ENCODE measurements at places on chromosomes 3 and 15. TPM values are rescaled to one million over a fixed set of nuclear protein-coding genes. Genes with fewer than 3 reads are reported as not detected.

DNA sequence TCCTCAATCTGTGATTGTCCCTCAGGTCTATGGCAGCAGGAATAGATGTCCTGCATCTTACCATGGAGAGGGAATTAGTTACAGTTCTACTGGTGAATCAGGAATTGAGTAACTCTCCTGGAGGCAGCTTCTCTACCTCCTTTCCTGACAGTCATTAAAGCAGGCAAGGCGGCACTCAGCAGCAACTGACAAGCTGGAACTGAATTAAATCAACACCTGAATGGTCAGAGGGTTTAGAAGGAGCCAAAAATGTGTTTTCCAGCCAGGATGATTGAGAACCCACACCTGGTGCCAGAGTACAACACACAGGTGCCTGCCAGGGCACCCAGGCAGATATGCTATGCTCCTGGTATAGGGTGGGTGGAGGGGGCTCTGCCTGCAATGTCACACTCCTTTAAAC is 43.1 kb upstream of the TIPARP start:
- no peak for DNase-seq

The SLC22A13 gene
- 0.32 TPM for total RNA-seq

The AAGAB gene
- total RNA-seq: 343 TPM

DNA sequence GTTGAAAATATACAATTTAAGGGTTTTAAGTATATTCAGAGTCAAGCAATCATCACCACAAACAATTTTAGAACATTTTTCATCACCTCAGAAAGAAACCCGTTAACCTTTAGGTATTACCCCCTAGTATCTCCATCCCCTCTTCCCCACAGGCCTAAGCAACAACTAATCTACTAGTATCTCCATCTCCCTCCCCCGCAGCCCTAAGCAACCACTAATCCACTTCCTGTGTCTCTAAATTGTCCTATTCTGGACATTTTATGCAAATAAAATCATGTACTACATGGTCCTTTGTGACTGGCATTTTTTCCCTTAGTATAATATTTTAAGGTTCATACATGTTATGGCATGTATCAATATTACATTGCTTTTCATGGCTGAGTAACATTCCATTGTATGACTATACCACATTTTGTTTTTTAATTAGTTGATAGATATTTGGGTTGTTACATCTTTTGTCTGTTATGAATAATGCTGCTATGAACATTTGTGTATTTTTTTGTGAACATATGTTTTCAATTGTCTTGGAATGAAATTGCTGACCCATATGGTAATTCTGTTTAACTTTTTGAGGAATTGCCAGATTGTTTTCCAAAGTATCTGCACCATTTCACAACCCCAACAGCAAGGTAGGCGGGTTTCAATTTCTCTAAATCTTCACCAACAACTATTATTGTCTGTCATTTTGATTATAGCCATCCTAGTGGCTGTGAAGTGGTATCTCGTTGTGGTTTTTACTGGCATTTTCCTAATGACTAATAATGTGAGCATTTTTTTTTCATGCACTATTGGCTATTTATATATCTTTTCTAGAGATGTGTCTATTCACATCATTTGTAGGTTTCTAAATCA is 215.6 kb upstream of the CD96 start:
- no peak for DNase-seq

- DNase-seq: no peak
Measured at GRCh38 chr3:23161896-23162570, 41.1 kb upstream of the UBE2E2 start.

The PRKCD gene
- total RNA-seq: 78.9 TPM

DNA sequence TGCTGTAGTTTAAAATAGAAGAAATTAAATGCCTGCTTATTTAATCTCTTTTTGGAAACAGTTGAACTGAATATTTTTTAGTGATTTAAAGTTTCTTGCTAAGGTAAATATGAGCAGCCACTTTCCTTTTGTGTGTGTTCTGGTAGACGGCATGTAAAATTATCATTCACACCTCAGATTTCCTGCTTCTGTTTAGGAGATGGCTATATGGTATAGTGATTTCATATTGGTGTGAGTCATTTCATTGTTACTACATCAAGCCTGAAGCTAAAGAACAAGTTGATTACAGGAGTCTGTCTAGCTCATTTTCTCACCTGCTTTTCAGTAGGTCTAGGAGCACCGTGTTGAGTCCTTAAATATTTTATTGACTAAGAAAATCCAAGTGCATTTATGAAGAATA is 2.2 kb downstream of the LRCH3 start:
- DNase-seq: no peak

The ERICH6 gene
- total RNA-seq: not detected

DNA sequence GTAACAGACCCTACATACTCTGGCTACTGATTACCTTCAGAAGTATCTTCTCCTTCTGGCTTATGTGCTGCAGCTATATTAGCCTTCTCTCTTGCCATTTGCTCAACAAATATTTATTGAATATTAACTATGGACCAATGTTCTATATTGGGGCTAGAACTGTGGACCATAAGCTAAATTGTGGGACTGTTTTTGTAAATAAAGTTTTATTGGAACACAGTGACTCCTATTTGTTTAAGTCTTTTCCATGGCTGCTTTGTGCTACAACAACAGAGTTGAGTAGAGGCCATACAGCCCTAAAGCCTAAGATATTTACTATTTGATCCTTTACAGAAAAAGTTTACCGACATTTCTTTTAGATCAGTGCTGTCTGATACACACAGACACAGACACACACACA is 20.3 kb upstream of the XIRP1 start:
- DNase-seq: no peak

- DNase-seq: peak; percentile 28
Measured at GRCh38 chr15:51731549-51732267, 5.7 kb downstream of the LYSMD2 start.

- DNase-seq: no peak
Measured at GRCh38 chr15:52559575-52559974, 9.3 kb downstream of the ARPP19 start.

DNA sequence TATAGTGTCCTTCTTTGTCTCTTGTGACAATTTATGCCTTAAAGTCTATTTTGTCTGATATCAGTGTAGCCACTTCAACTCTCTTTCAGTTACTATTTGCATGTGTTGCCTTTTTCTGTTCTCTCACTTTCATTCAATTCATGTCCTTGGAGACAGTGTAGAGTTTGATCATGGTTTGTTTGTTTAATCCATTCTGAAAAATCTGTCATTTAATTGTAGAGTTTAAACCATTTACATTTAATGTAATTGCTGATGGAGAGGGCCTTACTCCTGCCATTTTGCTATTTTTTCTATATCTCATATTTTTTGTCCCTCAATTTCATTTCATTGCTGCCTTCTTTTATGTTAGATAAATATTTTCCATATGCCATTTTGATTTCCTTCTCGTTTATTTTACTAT is 42.3 kb downstream of the LSM3 start:
- no peak for DNase-seq

The CISH gene
- 3.0 TPM for total RNA-seq

GRCh38 chr3:12973827-12974226 is 99.4 kb downstream of the IQSEC1 start:
- DNase-seq: no peak

- DNase-seq: no peak
Measured at GRCh38 chr3:53188136-53188685, 27.2 kb downstream of the PRKCD start.

The GPR149 gene
- total RNA-seq: not detected

DNA sequence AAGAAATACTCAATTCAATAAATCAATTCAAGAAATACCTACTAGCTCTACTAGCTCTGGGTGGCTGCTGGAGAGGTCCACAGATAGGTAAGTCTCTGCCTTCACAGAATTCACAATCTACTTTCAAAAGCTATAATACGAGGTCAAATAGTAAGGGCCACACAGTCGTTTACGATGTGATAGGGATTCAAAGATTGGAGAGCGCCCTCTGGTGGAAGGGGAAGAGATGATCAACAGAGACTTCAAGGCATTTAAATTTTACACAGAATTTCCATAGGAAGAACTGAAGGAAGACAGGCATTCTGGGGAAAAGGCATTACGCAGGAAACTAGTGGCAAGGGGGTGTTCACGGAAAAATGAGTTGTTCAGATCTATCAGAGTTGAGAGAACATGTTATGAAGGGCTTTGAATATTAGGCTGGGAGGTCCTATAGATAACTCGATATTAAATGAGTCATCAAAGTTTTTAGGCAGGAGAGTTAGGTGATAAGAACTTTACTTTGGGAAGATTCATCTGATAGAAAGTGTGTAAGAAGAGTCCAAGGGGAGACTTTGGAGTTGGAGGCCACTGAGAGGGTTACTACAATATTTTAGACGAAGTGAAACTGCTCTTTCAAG is 128.8 kb downstream of the FRMD5 start:
- peak; percentile 65 for DNase-seq

DNA sequence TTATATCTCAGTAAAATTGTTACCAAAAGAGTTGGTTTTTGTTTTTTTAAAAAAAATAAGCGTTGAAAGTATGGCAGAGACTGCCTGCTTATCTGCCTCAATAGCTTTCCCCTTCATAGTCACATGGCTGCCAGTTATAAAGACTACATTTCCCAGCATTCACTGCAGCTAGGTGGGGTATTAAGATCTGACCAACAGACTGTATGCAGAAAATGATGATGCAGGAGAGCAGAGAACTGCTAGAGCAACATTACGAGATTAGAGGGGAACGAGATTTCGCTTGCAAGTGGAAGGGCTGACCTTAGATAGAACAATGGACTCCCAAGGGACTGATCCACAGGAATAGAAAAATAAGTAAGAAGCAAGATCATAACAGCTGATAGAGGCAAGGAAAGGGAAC is 14.3 kb downstream of the RHOA start:
- DNase-seq: no peak
